ENCODE measurements at places on chromosomes 6 and 20.

DNA sequence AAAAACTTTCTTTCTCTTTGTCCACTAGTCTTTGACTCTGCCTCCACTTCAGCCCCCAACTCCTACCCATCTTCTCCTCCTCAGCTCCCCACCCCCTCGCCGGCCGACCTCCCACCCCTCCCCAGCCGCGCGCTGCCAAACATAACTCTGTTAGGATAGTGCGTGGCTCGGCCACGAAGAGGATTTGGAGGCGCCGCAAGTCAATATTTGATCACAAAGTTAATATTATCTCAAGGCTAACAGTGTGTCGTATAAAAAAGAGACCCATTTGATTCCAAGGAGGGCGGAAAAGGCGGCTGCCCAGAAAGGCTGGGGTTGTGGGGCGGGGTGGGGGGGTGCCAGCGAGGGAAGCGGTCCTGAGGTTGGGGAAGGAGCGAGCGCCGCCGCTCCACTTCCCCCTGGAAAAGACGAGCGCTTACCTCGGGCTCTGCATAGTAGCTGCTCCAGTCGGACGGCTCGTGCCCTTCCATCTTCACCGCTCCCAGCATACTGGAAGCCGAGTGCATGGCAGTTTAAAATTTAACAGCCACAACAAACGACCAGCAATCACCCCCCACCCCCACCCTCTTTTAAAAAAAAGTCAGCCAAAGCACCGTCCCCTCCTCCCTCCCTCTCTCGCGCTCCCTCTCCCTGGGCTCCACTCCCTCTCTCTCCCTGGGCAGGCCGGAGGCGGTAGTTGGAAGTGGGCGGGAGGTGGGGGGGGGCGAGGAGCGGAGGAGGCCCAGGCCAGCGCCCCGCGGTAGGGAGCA, 425 bp downstream of the FOXA2 start:
- DNase-seq = no peak

DNA sequence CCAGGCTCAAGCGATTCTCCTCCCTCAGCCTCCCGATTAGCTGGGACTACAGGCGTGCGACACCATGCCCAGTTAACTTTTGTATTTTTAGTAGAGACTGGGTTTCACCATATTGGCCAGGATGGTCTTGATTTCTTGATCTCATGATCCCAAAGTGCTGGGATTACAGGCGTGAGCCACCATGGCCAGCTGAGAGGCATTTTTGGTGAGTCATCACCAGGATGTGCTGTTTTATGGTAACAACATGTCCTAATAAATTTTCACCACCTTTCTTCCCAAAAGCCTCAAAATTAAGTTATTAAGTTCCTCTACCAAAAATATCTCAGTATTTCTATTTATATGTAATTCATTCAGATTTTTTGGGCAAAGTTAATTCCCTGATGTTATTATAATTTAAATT, 53.5 kb downstream of the COL21A1 start:
- DNase-seq = no peak

DNA sequence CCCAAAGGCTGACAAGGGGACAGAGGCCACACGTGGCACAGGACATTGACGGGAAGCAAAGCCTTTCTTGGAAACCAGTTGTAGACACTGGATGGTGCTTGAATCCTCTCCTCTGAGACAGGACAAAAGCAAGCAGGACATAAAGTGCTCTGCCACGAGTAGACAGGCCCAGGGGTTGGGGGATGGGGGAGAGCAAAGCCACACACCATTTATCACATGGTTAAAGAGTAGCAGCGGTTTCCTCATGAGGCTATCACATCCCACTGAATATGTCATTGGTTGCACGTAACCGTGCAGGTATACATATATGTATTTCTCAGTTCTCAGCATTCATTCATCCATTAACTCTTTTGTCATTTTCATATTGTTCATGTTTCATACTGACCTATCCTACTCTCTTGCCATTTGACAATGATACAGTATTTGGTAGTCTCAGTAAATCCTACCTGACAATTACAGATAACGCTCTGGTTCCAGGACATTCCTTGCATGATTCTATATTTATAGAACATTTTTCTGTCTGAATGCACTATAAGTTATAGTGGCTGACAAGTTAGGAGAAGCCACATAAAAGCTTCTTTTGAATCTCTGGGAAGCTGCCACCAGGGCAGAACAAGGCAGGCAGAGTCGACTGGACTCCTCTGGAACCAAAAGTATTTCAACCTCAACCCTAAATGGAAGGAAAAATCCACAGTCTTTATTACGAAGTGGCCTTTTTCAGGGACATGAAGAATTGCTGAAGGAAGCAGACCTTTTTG, 23.5 kb downstream of the METTL24 start:
- DNase-seq = no peak

DNA sequence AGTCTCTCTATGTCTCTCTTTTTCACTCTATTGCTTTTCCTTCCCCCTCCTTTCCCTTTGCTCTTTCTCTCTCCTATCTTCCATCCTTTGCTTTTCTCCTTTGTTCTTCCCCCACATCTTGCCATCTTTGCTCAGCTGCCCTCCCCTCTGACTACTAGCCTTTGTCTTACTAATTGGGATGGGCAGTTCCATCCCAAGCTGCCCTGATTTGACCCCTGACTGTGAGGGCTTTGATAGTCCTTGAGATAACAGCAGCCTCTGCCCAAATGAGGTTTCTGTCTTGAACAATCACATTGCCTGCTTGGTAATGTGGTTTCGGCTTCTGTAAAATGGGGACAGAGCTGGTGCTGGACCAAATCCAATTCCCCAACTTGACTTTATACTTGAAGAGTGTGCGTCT, 327.7 kb downstream of the DHX35 start:
- no peak for DNase-seq

GRCh38 chr20:59455402-59456341, 148.7 kb upstream of the PHACTR3 start:
- no peak for DNase-seq

Data from cerebellar nuclear complex (tissue), 1 donor.